Mesenchymal stem cell (in vitro differentiated cells and primary cell): ENCODE measurements at places on chromosomes 11 and 22.

- no peak overlapping the region for H3K4me3 ChIP-seq
- DNase-seq: no peak
- H3K36me3 ChIP-seq: peaks cover 3% of the 10 kb centered on the region
- no peaks in the 10 kb centered on the region for H3K27me3 ChIP-seq
- peaks cover 7% of the 10 kb centered on the region for H3K4me1 ChIP-seq
Observed at GRCh38 chr11:130705670-130706421, 210.4 kb downstream of the SNX19 start.

DNA sequence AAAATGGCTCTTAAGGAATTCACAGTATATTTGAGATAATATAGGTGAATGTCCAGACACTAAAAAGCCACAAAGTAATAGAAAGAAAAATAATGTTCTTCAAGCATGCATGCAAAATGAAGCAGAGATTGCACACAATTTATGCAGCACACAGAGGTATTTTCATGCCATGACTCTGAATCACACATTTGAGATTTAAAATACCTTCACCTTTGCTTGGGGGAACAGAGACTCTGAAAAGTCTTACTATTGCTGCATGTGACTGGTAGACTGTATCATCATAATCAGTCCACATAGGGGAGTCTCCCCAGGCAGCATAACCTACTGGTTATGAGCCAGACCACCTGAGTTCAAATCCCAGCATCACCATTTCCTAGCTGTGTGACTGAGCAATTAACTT lies 96.2 kb downstream of the RCN1 start:
- H3K27ac ChIP-seq: no peak overlapping the region
- peaks cover 32% of the 10 kb centered on the region for H3K27me3 ChIP-seq
- H3K4me3 ChIP-seq: no peak overlapping the region
- DNase-seq: no peak
- H3K4me1 ChIP-seq: no peaks in the 10 kb centered on the region
- no peaks in the 10 kb centered on the region for H3K36me3 ChIP-seq

GRCh38 chr11:114832532-114833125 lies 154.3 kb downstream of the NXPE2 start:
- DNase-seq: no peak
- no peaks in the 10 kb centered on the region for H3K4me1 ChIP-seq
- no peaks in the 10 kb centered on the region for H3K36me3 ChIP-seq
- H3K27ac ChIP-seq: no peak overlapping the region
- no peaks in the 10 kb centered on the region for H3K27me3 ChIP-seq

DNA sequence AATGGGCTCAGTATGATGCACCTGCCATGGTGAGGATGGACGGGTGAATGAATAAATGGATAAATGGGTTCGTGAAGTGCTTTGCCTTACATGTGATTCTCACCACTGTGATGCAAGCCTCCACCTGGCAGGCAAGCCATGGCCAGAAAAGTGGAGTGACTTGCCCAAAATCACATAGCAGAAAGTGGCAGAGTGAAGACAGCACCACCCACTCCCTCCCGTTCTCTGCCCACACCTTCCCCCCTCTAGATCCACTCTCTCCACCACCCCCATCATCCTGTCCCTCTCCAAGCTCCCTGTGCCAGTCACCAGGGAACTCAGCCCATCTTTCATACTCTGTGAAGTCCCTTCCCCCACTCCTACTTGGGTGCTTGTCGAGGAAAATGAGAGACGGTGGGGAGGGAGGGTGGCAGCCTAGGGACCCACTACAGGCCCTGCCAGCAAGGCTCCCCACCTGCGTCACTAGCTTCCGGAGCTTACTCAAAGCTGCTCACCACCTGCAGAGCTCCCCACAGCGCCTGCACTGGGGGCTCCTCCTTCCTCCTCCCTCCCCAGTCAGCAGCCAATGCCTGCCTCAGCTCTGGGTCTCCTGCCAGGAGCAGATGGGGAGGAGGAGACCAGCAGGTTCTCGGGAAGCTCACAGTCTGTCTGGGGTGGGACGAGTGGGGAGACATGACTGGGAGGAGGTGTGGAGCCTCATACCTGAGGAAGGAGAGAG lies 82.3 kb downstream of the PDE2A start:
- no peaks in the 10 kb centered on the region for H3K36me3 ChIP-seq
- peaks cover 98% of the 10 kb centered on the region for H3K27me3 ChIP-seq
- H3K4me1 ChIP-seq: peaks cover 12% of the 10 kb centered on the region
- no peak for DNase-seq
- H3K4me3 ChIP-seq: no peak overlapping the region

GRCh38 chr11:64660706-64661105 lies 62.3 kb downstream of the NRXN2 start:
- no peaks in the 10 kb centered on the region for H3K36me3 ChIP-seq
- peaks cover 13% of the 10 kb centered on the region for H3K4me1 ChIP-seq
- no peaks in the 10 kb centered on the region for H3K27me3 ChIP-seq
- peak overlapping the region; percentile 69 for H3K4me3 ChIP-seq
- H3K27ac ChIP-seq: no peak overlapping the region
- no peak for DNase-seq

- peaks cover 4% of the 10 kb centered on the region for H3K27me3 ChIP-seq
- peak overlapping the region; percentile 94 for H3K4me3 ChIP-seq
- no peak overlapping the region for H3K27ac ChIP-seq
Observed at GRCh38 chr11:66052664-66052982, 459 bp downstream of the SF3B2 start.

DNA sequence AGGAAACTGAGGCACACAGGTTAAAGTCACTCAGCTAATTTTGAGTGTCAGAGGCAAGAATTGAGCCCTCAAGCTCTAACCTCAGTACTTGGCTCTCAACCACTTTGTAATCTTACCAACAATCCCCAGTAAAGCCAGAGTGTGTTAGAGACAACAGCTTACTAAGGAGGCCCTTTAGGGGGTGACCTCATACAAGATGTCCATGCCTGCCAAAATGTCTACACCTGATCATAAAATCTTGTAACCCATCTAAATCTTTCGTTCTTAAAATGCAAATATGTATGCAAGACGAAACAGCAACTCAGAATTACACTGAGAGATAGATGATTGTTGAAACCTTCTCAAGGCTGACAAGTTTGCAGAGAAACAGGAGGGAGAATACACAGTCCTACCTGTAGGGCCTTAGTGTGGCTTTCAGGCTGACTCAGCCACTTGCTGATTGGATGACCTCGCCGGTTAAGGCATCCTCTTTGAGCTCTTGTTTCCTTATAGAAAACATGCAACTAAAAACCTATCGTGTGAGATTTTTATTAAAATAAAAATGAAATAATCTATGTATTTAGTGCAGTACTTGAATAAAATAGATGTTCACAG lies 143.2 kb downstream of the OPCML start:
- no peaks in the 10 kb centered on the region for H3K4me1 ChIP-seq
- DNase-seq: no peak
- H3K27ac ChIP-seq: no peak overlapping the region
- no peaks in the 10 kb centered on the region for H3K36me3 ChIP-seq
- no peaks in the 10 kb centered on the region for H3K27me3 ChIP-seq

DNA sequence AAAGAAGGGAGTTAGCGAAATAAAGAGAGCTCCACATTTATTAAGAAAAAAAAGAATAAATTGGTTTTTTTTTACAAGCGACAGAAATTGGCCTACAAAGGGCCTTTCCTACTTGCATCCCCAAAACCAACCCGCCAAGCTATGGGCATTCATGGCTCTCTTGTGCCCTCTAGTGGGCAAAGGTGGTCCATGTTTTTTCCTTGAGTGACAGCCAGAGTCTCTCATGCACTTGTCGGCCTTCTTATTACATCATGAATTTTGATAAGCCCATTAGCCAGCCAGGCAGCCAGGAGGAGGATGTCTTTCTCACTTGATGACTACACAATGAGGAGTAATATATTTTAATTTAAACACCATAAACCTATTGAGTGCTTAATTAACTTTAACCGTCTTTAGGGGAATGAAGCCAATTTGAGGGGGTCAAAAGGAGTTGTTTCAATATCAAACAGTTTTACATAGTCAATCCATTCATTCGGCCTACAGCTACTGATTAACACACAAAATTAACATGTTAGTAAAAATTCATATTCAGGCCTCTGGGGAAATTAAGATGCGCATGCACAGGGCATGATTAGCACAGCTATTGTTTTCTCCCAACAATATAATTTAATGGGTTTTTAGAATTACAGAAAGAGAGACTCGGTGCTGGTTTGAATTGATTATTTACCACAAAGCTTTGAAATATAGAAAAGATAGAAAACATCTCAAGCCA lies 85.5 kb downstream of the RCN1 start:
- no peak overlapping the region for H3K4me3 ChIP-seq
- no peak overlapping the region for H3K27ac ChIP-seq
- no peaks in the 10 kb centered on the region for H3K4me1 ChIP-seq

- peaks cover 24% of the 10 kb centered on the region for H3K4me1 ChIP-seq
- H3K4me3 ChIP-seq: no peak overlapping the region
- peak; percentile 53 for DNase-seq
- H3K36me3 ChIP-seq: no peaks in the 10 kb centered on the region
Observed at GRCh38 chr22:36443198-36443770, 38.2 kb downstream of the TXN2 start.

- DNase-seq: peak; percentile 57
- no peak overlapping the region for H3K4me3 ChIP-seq
- H3K27ac ChIP-seq: no peak overlapping the region
- peaks cover 23% of the 10 kb centered on the region for H3K27me3 ChIP-seq
Observed at GRCh38 chr11:113189909-113190667, 124.3 kb upstream of the TTC12 start.
